ENCODE measurements at places on chromosomes 2 and 18.

- no peak for DNase-seq
These were observed 137.7 kb downstream of the IRS1 start for GRCh38 chr2:226661789-226662545.

GRCh38 chr18:57942493-57942892, 101.5 kb upstream of the NEDD4L start:
- no peak for DNase-seq

GRCh38 chr2:63642946-63643345, 54.2 kb downstream of the MDH1 start:
- DNase-seq = no peak

- DNase-seq = no peak
These were observed 29.4 kb downstream of the LIPG start for GRCh38 chr18:49591271-49591670.

- peak; percentile 41 for DNase-seq
These were observed 13.7 kb upstream of the GAL3ST2 start for GRCh38 chr2:241762933-241763369.

GRCh38 chr18:23593720-23594119, 7.4 kb upstream of the NPC1 start:
- no peak for DNase-seq

DNA sequence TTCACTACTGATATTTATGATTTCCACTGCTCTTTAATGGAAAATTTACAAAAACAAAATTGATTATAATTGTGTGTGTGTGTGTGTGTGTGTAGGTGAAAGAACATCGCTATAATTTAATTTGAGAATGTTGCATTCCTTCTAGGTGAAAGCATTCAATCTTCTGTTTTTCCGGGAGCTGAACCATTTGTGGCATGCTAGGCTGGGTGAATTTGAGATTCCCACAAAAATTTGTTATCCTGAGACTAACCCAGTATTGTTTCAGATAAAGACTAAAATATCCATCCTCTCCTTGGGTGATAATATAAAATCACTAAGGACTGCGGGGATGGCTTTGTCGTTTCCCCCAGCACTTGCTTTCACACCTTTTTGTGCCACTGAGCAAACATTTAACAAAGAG, 911.2 kb upstream of the PIK3C3 start:
- DNase-seq = no peak

DNA sequence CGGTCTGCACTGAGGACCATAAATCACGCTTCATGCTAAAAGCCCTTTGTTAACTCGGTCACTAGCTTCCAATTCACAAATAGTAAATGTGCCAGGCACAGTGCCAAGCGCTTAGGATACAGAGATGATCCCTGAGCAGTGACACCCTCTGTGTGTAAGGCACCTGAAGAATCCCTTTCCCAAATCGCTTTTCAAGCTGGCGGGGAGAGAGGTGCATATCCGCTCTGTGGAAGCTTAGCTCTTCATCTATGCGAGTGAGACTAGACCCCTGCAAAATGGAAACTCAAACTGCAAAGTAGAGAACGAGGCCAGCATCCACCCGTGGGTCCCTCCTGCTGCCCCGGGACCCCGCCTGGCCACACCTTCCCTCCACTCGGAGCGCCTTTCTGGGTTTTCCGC, 2.4 kb downstream of the PIEZO2 start:
- DNase-seq = no peak

- no peak for DNase-seq
These were observed 113.6 kb downstream of the LAMA1 start for GRCh38 chr18:7004009-7004408.

GRCh38 chr18:35073186-35074105, 32.2 kb downstream of the MAPRE2 start:
- DNase-seq = no peak

- DNase-seq = no peak
These were observed 4.3 kb upstream of the NAPG start for GRCh38 chr18:10521566-10521965.

DNA sequence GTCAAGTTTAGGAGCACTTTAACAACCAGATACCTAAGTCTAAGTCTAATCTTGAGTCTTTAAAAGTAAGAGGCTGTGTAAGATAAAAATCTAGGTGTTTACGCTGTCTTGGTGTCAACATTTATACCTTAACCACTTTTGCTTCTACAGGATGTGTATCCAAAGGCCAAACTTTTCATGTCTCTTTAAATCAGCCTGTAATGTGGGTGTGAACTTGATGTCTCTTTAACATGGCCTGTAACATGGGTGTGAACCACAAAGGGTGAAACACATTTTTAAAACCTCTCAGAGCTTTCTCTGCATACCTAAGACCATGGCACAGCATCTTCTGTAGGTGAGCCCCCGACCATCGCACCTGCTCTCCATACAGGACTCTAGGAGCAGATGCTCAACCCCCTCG, 40.4 kb downstream of the SH3YL1 start:
- DNase-seq = no peak

DNA sequence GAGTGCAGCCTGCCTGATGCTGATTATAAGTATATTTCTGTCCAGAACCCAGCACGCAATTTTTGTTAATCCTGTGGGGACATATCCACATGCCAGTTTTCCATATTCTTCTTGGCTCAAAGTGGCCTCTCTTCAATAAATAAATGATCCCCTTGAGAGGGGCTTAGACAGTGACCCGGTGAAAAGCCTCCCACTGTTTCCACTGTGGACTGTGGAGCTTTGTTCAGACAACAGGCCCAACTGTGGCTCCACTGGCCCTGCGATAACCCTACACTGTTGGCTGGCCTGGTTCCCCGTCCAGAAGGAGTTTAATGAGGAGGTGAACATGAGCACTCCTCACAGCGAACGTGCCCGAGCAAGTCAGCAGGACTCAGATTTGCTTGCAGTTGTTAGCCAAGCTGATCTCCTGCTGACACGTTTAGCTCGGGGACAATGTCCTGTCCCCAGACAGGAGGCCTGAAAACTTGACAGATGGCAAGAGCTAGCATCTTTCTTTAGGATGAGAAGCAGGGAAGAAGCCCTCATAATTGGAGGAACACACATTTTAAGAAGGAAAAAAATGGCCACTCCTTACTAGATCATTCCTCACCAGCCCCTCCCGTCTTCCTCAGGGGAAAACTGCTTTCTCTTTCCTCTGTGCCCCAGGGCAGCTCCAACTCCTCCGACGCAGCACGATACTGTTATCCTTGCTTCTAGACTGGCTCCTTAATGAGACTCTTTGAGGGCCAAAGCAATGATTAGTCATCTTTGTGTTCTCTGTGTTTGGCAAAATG, 20.0 kb upstream of the MTCL1 start:
- no peak for DNase-seq

DNA sequence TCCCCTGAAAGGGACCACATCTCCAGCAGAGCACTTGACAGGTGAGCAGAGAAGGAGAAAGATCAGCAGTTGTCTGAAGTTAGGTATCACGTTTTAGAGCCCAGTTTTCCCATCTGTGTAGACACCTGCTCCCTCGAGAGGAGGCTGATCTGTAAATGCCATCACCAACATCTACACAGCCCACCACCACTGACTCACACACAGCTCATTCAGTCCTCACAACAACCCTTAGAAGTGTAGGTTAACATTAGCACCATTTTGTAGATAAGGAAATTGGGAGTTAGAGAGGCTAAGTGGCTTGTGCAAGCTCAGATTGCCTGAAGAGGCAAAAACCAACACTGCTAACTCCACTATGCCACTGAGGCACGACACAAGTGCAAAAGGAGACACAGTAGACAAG, 37.2 kb upstream of the STAT1 start:
- DNase-seq = no peak

DNA sequence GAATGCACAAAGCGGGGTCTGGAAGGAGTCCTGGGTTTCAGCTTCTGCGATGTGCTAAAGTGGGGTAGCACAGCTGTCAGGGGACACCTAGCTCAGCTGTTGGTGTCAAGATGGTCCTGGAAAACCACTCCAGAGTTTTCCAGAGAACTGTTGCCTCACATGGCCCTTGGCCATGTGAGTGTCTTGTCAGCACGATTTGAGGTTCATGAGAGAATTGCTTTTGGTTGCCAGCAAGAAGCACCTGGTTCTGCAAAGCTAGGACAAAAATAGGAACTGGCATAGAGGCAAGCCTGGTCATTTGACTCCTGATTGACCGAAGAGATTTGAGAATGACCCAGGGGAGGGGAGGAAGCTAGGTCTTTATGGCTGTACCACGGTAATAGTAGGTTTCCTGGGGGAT, 50.4 kb upstream of the CTLA4 start:
- no peak for DNase-seq

DNA sequence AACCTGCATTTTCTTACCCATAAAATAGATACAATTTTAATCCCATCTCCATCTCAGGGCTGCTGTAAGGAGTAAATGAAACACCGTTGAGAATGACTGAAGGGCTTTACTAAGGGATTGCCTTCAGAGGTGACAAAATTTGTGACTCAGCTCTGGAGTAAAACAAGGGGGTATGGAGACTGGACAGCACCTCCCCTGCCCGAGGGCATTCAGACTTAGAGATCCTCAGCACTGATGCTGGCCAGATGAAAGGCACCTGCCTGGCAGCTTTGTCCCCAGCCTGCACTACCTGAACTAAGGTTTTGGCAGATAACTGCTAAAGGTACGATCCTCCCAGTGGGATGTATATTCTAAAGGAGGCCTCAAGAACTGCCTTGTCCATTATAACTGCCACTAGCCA, 105.9 kb upstream of the STPG4 start:
- no peak for DNase-seq

GRCh38 chr18:59520562-59521355, 161.7 kb upstream of the LMAN1 start:
- DNase-seq = no peak

GRCh38 chr2:185245806-185246205, 492.8 kb upstream of the FSIP2 start:
- DNase-seq = no peak

DNA sequence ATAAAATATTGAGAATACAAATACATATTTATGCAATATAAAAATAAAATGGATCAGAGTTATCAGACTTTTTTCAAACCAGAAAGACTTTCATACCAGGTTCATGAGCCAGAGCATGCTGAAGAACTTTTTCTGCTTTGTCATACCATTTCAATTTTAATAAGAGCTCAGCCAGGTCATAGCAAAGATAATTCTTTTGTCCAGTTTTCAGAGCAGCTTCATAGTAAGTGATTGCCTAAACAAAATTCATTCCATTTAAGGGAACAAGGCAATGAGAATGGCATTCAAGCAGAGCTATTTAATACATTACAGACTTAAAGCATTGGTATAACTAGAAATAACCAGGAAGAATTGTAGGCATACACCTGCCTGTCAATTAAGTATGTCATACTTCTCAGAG, 42.3 kb downstream of the TTC21B start:
- no peak for DNase-seq

DNA sequence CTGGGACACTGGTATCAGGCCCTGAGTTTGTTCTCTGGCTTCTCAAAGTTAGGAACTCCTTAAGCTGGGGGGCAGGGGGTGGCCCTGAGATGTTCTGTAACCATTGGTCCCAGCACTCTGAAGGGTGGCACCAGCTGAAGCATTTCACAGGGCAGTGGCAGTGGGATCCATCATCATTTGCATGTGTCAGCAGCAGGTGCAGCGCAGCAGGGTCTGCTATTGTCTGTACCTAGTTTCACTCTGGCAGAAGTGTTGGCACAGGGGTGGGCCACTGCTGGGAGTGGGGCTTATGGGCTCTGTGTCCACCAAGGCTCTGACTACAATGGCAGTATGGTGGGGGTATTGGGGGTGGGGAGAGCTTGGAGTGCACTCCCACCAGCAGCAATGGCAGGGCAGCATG, 460.4 kb upstream of the ZNF804A start:
- DNase-seq = no peak

- no peak for DNase-seq
These were observed 128.5 kb downstream of the QPCT start for GRCh38 chr2:37472959-37473358.

DNA sequence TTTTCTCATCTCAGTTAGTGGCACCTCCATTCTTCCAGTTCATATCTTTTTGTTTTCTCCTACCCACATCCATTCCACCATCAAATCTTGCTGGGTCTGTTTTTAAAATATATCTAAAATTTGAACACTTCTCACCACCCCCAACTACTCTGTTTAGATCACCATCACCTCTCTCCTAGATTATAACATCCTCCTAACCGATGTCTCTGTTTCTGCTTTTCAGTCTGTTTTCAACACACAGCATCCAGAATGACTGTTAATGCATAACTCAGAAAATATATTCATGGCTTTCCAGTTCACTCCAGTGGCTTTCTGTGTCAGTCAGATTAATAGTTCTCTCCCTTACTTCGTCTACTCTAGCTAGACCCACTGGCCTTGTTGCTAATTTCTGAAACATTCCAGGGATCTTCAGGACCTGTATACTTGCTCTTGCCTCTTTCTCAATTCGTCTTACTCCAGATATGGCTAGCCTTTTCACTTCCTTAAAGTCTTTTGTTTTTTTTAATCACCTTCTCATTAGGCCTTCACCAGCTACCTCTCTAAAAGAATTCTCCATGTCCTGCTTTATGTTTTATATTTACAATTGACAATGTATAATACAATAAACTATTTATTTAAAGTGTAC, 105.3 kb downstream of the COMMD1 start:
- no peak for DNase-seq

DNA sequence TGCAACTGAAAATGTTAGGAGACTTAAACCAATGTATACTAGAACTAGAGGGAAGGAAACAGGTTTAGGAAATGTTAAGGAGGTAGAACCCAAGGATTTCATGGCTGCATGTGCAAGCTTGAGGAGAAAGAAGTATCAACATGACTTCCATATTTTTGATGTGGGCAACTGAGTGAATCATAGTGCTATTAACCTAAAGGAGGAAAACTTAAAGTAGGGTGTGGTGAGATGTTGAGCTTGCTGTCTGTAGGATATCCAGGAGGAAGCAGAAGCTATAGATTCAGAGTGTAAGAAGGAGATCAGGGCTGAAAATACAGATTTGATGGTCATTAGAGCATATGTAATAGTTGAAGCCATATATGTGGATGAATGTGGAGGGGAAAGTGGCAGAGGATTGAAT, 31.5 kb downstream of the NDC80 start:
- DNase-seq = no peak

DNA sequence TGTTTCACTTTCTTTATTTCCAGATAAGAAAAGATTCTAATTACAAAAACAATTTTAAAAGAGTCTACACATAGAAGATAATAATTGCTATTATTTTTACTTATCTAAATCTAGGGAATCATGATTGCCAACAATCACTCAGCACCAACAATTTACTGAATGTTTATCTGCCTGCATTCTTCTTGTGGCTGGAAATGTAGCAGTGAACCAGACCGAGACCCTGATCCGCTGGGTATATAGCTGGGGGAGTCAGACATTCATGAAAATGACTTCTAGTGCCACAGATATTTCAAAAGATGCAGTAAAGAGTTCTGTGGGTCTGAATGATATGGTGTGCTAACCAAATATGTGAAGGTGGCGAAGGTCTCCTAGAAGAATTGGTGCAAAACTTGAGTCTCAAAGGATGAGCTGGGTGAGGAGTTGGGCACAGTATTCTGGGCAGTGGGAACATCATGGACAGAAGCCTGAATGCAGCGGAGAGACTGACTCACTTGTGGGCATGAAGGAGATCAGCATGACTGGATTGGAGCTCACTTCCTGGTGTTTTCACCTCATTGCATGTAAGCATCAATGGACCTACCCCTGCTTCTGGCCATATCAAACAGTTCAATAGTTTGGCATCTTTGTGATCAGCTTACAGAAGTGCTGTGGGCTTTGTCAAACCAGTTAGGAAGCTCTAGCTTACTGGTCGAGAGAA, 26.1 kb upstream of the FN1 start:
- DNase-seq = no peak

- DNase-seq = no peak
These were observed 26.7 kb downstream of the POLR1A start for GRCh38 chr2:86078774-86079545.

All from activated T-cell treated with anti-CD3 and anti-CD28 coated beads, Interleukin-2, amount 50 U/mL, for 4 hours (primary cell).